ENCODE measurements at places on chromosomes 16 and 17.

DNA sequence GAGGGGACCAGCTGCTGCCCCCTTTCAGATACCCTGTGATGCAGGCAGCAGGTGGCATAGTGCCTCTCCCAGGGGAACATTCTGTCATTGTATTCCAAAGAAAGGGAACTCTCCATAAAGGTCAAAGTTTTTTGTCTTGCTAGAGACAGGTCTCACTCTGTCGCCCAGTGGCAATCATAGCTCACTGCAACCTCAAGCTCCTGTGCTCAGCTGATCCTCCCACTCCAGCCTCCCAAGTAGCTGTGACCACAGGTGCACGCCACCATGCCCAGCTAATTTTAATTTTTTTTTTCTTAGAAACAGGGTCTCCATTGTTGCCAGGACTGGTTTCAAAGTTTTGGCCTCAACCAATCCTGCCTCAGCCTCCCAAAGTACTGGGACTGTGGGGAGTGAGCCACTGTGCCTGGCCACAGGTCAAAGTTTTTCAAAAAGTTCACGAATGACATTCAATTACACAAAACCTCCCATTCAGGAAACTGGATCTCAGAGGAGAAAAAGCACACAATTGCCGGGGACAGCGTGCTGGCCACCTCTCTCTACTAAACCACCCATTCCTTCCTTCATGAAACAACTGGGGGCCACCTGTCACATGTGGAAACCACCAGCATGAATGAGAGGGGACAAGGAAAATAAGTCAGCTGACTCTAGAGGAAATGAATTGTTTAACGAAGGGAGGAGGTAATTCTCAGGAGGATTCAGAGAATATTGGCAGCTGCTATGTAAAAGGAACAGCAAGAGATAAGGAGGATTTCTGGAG is 80.0 kb downstream of the MARCHF10 start:
- no peak for DNase-seq

DNA sequence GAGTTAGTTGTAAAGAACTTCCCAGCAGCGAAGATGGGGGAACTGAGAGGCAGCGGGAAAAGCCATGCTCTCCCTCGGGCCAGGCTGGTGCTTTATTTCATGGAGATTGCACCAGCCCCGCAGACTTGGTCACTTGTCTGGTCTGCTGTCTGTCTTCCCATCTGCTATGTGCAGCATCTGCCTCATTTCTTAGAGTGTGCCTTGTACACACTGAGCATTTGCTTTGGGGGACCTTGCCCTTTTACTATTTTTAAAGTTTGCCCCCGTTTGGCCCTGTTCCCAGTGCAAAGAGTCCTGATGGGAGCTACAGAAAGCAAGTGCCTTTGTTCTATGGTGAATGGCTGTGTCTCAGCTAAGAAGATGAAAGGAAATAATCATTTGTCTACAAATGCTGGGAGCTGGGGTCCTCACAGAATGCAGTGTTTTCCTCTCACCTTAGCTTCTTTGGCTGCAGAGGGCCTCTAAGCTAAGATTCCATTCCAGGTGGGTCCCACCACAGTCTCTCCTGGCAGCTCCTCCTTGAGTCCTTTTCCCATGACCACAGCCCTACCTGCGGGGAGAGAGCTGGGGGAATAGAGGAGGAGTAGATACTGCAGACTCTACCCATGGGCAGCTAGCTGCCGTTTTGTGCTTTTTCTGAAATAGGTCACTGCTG is 25.1 kb upstream of the CNOT1 start:
- DNase-seq, result no peak

DNA sequence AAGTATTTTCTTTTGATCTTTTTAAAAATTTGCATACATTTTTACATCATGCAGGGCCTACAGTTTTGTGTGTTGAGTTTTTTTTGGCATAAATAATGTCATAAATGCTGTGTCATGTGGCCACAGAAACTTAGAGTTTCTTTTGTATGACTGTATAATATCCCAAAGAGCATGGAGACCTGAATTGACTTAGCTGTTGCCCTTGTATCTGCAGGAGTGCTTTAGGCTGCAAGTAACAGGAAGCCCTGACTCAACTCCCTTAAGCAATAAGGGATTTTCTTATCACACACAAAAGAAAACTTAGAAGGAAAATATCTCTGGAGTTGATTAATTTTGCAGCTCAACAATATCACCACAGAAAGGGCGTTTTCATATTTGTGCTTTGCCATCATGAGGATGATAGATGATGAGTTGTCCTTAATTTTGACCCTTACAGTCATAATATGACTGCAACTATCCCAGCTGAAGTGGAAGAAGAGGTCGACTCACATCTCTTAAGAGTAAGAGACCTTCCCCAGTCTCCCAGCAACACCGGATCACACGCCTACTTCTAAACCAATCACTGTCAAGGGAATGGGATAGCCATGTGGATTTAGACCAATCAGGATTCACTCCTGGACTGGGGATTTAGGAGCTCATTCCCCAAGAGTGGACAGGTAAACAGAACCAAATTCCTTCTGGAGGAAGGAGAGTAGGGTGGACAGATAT is 138.9 kb downstream of the GSG1L start:
- no peak for DNase-seq

GRCh38 chr17:36629252-36629847 is 28.0 kb downstream of the MRM1 start:
- peak; percentile 70 for DNase-seq

GRCh38 chr17:49746791-49747490 is 17.0 kb downstream of the FAM117A start:
- no peak for DNase-seq

DNA sequence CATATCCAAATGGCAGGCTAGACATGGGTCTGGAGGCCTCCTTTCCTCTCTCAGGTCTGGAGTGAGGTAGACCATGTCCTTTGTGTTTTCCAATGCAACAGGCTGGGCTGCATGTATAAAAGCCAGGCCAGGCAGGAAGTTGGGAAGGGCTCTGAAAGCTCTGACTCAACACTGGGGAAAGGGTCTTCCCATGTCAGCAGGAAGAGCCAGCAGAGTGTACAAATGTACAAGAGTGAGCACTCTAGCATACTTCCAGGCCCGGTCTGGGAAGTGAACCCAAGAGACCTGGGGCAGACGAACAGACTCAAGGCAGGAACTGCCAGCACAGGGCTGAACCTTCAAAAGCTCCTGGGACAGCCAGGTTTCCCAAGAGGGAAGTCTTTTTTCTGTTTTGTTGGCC is 7.0 kb downstream of the ATPAF2 start:
- peak; percentile 31 for DNase-seq

- DNase-seq, result peak; percentile 49
Measured at GRCh38 chr16:21088646-21089538, 61.8 kb downstream of the DNAH3 start.

- no peak for DNase-seq
Measured at GRCh38 chr16:20681821-20682760, 15.4 kb downstream of the ACSM1 start.

DNA sequence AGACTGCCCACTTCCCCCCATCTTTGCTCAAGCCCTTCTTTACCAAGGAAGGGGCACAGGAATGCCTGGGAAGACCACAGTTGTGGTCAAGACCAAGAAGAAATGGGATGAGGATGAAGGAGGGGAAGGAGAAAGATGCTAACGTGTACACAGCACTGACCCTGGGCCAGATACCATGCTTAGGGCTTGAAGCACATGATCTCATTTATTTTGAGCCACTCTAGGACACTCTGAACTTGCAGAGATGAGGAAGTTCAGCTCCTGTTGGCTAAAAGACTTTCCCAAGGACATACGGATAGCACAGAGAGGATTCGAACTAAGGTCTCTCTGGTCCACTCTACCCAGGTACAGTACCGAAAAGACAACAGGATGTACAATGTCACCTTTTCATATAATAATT is 42.6 kb downstream of the PIK3R5 start:
- DNase-seq, result no peak

DNA sequence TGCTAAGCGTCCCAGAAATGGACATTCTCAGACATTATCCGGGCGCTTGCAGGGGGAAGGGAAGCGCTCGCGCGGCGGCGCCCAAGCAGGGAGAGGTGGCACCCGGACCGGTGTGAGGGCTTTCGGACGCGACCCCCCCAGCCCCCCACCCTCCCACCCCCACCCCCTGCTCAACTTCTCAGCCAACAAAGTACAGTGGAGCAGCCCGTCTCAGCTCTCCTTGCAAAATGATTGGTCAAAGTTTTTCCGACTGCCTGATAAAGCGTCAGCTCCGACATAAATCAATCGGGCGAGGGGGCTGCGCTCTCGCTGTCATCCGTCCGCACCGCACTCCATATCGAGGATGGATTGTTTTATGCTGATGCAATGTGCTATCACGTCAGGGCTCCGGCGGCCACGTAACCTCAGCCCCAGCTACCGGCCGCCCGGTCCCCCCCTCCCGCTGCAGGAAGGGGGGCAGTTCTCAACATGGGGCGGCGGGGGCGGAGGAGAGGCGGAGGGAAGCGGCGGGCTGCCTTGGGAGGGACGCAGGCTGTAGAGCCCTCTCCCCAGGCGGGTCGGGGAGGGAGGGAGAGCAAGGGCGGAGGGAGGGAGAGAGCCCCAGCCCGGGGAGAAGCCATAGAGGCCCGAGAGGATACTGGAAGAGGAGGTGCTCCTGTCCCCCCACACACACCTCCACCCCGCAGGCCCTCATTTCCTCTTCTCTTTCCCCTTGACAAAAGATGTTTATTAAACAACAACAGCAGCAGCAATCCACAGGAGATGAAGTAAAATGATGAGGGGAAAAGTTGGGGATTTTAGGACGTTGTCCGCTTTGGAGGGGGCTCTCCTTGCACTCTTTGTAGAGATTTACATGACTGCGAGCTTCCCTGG is at the start of gene HOXB9:
Gene HOXB9 (minus strand): TSS at position 114 of the 873 bp plus-strand sequence. CDS start 89 bp downstream, at position 25.
- no peak for DNase-seq

DNA sequence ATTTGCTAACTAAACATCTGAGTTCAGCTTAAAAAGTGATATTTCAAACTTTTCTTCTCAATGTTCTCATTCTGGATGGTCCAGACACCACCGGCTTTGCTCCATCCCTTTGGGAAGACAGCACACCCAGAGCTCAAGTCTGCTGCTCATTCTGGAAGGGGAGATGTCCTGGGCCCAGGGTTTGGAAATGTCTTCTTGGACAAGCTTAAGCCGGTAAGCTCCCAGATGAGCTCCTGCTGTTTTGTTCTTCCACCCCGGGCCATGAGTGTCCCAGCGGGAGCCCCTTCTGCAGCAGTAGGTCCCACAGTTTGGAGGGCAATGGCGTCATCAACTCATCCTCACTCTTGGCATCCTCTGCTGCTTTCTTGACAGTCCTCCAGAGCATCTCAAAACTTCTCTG is 105.2 kb downstream of the TMEM100 start:
- DNase-seq, result no peak

GRCh38 chr16:88507231-88507743 is 54.2 kb downstream of the ZFPM1 start:
- DNase-seq, result peak; percentile 40

DNA sequence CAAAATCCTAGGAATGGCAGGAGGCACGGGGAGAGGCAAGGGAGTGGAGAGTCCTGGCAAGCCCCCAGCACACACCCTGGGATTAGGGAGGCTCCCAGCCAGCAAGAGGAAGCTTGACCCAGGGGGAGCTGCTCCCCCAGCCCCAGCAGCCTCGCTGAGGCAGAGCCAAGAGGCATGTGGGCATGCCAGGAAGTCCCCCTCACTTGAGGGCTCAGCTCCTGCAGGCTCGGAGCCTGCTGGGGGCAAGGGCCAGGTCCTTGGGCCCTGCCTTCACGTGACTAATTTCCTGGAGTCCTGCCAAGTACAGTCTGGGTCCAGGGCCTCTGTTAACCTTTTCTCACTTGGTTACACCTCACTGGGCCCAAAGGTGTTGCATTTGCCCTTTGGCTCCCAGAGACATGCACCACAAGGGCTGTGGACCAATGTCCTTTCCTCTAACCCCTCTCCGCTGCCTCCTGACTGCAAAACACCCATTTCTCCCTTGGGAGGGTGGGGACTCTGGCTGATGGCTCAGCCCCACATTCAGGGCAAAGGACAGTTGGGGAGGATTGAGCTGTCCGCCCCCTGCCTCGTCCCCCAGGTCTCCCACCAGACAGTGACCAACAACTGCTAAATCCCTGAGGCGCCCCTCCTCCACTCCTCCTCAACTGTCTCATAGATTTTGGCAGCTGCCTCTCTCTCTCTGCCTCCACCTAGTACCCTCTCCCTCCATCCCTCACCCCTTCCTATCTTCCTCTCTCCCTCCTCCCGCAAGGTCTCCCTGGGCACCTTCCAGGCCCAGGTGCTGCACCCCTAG is 4.4 kb upstream of the SLC47A2 start:
- no peak for DNase-seq

GRCh38 chr16:10323528-10323869 is 62.4 kb upstream of the ATF7IP2 start:
- no peak for DNase-seq

DNA sequence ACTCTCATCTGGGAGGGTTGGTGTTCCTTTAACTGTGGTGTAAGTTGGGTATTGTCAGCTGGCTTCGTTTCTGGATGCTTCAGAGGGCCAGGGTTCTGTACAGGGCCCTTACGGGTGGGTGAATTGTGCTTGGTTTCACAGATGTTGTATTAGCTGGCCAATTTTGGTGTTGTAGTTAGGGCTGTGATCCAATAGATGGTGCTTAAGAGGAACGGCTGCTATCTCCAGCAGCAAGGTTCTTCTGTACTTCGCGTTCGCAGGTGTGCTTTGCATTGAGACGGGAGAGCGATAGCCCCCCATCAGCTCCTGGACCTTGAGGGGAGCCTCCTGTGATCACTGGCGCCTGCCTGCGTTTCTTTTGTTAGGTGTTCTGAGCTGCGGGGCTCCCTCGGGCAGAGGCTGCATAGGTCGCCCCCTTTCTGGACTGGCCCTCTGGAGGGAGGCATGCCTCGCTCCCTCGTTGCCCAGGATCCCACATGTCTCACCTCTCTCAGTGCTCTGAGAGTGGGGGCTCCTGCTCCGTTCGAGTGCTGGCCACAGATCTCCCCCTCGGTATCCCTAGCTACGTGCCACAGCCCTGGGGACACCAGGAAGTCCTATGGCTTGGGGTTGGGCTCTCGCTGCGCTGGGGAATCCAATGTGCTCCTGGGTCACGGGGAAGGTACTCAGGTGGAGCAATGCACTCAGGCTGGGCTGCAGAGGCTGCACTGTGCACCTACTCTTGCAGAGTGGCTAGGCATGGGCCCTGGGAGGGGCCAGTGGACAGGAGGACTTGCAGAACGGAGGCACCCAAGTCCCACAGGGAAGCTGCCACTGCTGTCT is 837 bp upstream of the PRDM7 start:
- DNase-seq, result peak; percentile 27

GRCh38 chr17:33603789-33604188 is 310.7 kb upstream of the ASIC2 start:
- DNase-seq, result no peak
